Stimulated activated CD8-positive, alpha-beta memory T cell treated with anti-CD3 and anti-CD28 coated beads, Interleukin-15, amount 100 ng/mL, for 48 hours (primary cell): ENCODE measurements at places on chromosomes 11 and 22.
A peak's percentile ranks its signal among the peaks of the same experiment; 100 is the strongest.

- no peak for DNase-seq
Observed at GRCh38 chr11:100800202-100800601, 113.1 kb downstream of the ARHGAP42 start.

- no peak for DNase-seq
Observed at GRCh38 chr22:21697880-21698279, 32.1 kb downstream of the PPIL2 start.

DNA sequence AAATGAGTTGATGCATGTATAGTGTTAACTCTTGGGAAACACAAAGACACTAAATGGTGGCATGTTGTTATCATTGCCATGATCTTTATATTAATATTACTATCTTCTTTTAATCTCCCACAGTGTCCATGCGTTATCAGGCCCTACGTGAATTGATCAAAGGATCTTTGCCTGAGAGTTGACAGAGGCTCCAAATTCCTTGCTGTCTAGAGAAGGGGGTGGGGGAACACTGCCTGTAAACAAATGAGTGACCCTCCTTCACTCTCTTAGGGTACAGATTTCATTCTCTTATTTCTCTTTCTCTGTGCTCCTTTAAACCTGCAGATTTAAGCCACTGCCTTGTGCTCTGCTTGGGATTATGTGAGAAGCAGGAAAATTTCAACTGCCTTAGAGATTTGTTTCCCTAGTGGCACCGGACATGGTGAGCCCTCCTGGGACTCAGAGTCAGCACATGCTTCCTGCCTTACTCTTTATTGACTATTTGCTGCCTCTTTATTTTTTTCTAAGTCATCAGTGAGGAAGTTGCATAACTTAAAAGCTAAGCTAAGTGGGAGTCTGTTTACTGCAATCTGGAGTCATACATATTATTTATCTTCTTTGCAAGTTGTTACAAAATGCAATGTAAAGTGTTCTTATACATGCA lies 122.9 kb downstream of the MAML2 start:
- DNase-seq: no peak

DNA sequence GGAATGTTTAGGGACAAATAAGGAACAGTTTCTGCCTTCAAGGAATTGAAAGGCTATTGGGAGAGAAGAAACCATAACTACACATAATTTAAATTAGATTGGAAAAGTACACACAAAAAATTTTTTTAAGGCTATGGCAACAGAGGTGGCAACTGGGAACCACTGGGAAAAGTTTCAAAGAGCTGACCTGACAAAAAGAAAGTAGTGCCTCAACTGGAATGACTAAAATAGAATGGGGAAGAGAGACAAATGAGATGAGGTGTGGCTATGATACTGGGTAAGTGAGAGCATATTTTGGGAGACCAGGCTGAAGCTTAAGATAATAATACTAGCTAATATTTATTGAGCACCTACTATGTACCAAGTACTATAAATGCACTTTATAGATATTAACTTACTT lies 2.9 kb upstream of the AKIP1 start:
- DNase-seq: no peak

DNA sequence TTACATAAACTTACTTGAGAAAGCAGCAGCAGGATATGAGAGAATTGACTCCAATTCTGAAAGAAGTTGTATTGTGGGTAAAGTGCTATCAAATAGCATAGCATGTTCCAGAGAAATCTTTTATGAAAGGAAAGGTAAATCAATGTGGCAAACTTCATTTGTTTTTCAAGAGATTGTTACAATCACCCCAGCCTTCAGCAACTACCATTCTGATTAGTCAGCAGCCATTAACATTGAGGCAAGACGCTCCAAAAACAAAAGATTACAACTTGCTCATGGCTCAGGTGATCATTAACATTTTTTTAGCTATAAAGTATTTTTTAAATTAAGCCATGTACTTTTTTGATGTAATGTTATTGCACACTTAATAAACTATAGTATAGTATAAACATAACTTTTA lies 357.2 kb downstream of the TMEM135 start:
- no peak for DNase-seq

- no peak for DNase-seq
Observed at GRCh38 chr22:22479999-22480532, 28.5 kb downstream of the ZNF280B start.

DNA sequence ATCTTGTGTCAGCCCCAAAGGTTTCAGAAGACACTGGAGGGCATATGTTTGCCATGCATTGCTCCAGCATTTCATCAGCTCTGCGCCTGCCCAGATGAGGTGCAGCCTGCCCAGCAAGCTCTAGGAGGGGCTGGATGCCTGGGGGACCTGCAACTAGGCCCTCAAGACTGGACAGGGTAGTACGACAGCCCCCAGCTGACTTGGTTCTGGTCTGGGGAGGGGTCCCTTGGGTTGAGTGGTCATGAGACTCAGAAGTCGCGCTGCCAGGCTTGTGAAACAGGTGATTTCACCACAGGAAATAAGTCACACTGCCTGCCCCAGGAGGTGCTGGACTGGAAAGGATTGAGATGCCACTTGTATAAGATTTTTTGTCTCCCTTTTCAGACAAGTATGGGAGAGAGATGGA lies 23.4 kb downstream of the TPBGL start:
- no peak for DNase-seq

GRCh38 chr11:6603287-6604080 lies at the start of the genes ILK and RRP8:
TSS of gene ILK (plus strand) at chr11:6603774. CDS start at chr11:6604272, 498 bp downstream.
TSS of gene RRP8 (minus strand) at chr11:6603616. CDS start at chr11:6603502, 114 bp downstream.
- peak; percentile 85 for DNase-seq

DNA sequence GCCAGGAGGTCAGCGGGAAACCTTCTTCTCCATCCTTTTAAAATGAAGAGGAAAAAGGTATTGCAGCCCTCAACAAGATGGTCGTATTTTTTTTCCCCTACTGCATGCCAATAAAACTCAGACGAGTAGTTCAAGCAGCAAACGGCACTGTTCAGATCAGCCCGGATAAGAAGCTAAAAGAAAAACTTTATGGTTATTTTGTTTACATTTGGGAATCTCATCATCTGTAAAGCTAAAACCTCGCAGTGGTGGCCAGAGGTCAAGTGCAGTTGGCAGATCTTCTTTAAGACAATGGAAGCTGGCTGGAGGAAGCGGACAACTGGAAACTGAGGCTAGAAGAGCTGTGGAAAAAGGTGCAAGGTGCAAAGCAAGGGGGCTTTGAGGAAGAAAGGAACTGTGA lies 31.0 kb upstream of the CHRM4 start:
- DNase-seq: no peak

DNA sequence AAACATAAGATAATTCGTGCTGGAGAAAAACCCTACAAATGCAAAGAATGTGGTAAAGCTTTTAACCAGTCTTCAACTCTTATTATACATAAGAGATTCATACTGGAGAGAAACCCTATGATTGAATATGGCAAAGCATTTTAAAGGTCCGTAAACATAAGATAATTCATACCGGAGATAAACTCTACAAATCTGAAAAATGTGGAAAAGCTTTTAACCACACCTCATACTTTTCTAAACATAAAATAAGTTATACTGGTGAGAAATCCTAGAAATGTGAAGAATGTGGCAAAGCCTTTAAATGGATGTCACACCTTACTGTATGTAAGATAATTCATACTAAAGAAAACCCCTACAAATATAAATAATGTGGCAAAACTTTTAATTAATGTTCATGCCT lies 20.7 kb downstream of the PLAAT5 start:
- DNase-seq: no peak

GRCh38 chr22:37803639-37804351 lies 3.9 kb upstream of the GCAT start:
- no peak for DNase-seq

DNA sequence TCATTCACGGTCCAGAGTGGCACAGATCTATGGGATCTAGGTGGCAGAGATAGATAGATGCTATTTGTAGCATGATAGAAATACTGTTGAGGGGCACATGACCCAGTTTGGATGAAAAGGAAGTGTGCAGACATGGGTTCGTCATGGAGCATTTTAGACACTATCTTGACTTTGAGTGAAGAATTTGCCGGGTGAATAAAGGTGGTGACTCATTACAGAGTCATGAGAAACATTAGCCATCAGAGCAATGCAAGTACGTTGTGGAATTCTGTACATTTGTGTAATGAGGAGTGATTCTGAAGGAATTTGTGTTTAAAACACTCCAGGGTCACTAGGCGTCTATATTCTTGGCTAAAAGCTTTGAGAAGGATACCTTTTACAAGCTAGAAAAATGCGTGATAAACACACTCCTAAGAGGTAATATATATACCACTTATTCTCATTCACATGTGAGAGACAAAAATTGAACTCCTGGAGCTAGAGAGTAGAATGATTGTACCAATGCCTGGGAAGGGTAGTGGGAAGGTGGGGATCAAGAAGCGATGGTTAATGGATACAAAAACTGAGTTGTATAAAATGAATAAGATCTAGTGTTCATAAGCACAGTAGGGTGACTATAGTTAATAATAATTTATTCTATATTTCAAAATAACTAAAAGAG lies 593.7 kb upstream of the LUZP2 start:
- no peak for DNase-seq

DNA sequence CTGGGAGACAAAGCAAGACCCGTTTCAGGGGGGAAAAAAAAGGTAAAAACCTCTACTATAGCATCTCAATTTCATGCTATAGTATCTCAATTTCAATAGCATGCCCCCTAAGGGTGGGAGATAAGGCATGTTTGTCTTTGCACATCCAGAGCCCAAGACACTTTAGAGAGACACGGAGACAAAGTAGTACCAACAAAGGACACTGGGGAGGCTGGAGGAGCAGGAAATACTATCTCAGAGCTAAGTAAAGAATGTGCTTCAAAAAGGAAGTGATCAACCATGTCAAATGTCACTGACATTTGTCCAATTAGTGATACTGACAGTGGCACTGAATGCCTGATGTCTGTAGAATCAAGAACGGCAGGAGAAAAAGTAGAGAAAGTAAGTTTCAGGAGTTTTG lies 68.6 kb downstream of the RRAS2 start:
- no peak for DNase-seq

DNA sequence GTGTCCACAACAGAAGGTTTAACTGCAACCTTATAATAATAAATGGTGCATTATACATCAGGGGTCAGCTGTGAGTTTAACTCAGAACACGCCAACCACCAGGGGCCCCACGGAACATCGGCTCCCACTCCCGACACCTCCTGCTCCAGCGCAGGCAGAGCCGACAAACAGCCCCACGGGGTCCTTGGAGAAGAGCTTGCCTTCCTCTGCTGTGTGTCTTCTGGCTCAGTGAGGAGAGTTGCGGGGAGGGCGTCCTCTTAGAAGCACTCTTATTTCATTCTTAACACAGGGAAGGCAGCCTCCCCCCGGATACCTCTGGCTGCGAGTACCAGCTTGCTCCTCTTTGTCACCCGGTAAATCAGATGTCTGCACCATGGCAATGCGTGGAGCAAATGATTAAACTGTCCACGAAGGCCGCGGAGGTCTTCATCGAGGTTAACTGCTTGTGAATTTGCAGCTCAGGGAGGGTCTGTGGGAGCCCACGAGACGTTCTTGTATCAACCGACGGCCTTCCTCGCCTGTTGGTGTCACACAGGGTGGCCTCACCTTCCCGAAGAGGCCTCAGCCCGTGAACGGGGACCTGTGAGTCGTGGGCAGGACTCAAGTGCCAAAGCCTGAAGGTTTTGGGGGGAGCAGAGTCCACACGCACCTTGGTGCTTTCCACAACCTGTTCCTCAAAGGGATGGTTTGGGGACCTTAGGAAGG lies 464.0 kb downstream of the BRD1 start:
- DNase-seq: no peak

DNA sequence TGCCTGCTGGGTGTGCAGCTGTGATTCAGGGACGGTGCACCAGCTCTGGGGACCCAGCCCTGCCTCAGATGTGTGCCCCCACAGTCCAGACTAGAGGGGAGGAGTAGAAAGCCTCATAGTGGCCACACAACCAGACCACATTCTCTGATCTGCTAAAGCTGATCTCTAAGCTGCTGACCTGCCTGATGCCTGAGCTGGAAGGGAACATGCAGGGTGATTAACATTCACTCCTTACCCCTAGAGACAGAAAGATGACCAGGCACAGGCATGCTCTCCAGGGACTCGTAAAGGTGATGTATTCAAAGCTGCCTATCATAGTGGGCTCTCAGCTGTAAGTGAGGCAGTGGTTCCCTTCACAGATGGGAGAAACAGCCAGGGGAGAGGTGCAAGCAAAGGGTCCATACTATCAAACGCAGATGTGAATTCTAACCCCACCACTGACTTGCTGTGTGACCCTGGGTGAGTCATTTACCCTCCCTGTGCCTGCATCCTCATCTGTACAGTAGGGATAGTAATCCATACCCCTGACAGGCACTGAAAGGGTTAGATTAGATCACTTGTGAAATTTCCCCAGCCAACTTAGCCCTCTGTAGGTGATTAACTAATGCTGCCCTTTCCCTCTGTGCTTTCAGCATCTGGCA lies 29.0 kb upstream of the LRRC32 start:
- DNase-seq: no peak

DNA sequence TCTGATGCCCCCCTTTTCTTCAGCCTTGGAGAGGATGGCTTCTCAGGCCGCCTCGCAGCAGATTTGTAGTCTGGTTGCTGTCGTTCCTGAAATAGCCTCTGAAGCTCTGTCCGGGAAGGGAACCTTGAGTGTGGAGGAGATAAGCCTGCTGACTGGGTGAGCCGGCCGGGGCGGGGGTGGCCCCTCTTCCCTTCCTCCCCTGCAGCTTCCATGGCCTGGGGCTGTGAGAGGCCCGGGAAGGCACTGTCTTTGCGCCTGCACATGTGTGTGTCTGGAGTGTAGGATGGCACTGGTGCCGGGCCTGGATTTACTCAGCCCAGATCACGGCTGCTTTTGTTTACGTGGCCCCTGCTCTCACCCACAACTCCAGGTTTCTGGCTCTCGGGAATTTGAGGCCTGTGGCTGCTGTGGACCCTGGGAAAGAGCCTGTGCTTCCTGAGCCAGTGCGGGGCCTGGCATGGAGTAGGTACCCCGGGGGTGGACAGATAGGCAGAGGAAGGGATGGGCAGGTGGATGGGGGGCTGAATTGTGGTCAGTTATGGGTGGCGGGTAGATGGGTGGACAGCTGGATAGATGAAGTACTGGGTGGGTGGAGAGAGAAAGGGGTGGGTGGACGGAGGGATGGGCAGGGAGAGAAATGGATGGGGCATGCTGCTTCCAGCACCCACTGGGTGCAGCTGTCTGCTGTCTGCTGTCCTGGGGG lies 16.6 kb downstream of the KCNQ1 start:
- no peak for DNase-seq

- peak; percentile 15 for DNase-seq
Observed at GRCh38 chr11:69915501-69916250, 96.5 kb upstream of the FGF3 start.

DNA sequence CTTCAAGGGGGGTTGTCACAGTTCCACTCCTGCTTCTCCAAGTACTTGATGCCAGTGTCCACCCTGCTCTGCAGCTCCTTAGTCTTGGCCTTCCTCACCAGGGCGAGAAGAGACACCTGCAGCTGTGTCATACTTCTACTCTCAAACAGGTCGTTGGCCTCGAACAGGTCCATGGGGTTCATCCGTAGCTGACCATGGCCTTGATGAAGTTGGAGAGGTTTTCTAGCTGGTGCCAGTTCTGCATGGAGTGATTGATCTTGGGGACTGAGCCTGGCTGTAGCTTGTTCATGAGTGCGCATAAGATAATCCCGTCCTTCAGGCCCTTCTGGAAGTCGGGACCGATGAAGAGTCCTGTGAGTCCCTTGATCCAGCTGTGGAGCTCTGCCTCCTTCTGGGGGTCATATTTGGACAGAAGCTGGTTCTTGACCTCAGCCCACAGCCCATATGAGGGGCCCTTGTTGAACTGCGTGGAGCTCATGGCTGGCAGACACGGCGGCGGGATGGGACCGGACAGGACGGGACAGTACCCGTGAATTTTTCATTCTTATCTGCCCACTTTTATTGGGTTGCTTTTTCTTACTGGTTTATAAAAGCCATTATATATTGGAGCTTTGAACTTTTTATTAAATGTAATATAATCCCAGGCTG lies 33.4 kb upstream of the HORMAD2 start:
- DNase-seq: no peak
